ENCODE measurements at places on chromosomes 1 and 21. TPM values are rescaled to one million over a fixed set of nuclear protein-coding genes. Genes with fewer than 3 reads are reported as not detected.

DNA sequence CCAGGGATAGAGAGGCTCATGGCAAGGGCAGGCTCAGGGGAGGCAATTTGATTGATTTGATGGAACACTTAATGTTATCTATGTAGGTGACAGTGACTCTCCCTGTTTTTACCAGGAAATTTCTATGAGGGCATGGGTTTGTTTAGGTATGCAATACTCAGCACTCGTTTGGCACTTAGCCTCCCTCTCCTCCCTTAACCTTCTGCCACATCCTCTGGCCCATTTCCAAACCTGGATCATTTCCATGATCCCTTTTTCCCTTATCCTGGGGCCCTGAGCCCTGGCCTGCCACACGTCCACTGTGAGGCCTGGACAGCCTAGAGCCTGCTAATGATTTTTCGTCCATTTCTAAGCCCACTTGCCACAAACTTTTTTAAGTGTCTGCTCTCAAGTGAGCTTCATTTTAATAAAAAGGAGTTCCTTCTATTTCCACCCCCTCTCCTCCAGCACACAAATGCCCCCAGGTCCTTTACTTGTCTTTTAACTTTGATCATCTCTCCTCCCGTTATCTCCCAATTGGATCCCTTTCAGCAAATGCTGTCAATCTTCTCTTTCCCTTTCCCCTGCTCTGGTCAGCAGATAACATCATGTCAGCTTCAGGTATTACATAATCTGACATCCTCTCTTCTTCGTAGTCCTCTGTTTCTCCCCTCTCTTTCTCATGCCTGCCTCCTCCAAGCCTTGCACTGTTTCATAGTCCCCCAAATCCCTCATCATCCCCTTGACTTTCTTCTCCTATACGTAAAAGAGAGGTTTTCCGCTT, 37.8 kb upstream of the GADD45A start:
- H3K27me3 ChIP-seq = no peaks in the 10 kb centered on the region
- H3K4me3 ChIP-seq = no peak overlapping the region
- H3K27ac ChIP-seq = no peak overlapping the region
- H3K4me1 ChIP-seq = no peaks in the 10 kb centered on the region
- no peaks in the 10 kb centered on the region for H3K36me3 ChIP-seq

DNA sequence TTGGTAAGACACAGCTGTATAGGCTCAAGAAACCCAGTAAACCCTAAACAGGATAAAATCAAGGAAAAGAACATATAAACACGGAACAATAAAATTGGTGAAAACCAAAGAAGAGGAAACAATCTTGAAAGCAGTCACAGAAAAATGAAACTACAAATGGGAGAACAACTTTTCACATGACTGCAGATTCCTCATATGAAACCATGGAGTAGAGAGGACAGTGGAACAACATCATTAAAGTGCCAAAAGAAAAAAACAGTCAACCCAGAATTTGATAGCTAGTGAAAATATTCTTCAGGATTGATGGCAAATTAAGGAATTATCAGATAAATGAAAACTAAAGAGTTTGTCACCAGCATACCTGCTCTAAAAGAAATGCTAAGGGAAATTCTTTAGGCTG, 23.9 kb upstream of the B3GALT5 start:
- H3K4me1 ChIP-seq = no peaks in the 10 kb centered on the region
- H3K27me3 ChIP-seq = no peaks in the 10 kb centered on the region
- H3K36me3 ChIP-seq = no peaks in the 10 kb centered on the region
- DNase-seq = no peak
- no peak overlapping the region for H3K27ac ChIP-seq

DNA sequence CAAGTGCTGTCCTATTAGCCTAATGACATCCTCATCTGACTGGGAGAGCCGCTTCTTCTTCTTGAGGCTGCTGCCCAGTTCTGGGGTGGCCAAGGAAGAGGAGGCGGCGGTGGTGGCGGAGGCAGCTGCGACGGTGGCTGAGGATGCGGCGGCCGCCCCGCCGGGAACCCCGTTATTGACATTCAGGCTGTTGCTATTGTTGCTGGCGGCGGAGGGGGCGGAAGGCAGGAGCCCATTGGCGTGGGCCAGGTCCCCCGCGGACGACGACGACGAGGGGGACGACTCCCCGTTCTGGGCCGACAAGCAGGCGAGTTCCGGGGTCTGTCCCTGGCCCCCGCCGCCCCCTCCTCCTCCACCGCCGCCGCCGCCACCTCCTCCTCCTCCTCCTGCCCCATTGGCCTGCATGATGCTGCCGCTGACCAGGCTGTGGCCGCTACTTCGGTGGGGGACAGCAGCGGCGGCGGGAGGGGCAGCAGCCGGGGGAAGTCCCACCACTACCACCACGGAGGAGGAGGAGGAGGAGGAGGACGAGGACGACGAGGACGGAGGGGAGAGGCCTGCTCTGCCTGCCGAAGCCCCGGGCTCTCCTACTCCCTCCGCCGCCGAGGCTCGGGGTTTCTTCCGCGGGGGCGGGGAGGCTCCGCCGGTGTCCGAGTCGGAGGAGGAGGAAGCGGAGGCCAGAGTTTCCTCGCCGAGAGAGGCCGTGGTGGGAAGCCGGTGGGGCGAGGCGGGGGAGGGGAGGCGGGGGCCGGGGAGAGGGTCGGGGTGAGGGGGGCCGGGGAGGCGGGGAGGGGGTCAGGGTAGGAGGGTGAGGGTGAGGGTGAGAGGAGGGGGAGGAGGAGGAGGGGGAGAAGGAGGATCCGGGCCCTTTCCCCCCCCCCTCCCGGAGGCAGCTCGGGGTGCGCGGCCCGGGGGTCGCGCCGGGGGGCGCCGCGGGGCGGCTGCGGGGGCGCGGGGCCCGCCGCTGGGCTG, 610 bp downstream of the WDR26 start:
- H3K4me1 ChIP-seq = peaks cover 56% of the 10 kb centered on the region
- H3K27ac ChIP-seq = peak overlapping the region; percentile 72
- no peaks in the 10 kb centered on the region for H3K27me3 ChIP-seq

BSND gene
- not detected for total RNA-seq

DCDC2B gene
- not detected for total RNA-seq
